ENCODE measurements at places on chromosomes 1 and 21.

DNA sequence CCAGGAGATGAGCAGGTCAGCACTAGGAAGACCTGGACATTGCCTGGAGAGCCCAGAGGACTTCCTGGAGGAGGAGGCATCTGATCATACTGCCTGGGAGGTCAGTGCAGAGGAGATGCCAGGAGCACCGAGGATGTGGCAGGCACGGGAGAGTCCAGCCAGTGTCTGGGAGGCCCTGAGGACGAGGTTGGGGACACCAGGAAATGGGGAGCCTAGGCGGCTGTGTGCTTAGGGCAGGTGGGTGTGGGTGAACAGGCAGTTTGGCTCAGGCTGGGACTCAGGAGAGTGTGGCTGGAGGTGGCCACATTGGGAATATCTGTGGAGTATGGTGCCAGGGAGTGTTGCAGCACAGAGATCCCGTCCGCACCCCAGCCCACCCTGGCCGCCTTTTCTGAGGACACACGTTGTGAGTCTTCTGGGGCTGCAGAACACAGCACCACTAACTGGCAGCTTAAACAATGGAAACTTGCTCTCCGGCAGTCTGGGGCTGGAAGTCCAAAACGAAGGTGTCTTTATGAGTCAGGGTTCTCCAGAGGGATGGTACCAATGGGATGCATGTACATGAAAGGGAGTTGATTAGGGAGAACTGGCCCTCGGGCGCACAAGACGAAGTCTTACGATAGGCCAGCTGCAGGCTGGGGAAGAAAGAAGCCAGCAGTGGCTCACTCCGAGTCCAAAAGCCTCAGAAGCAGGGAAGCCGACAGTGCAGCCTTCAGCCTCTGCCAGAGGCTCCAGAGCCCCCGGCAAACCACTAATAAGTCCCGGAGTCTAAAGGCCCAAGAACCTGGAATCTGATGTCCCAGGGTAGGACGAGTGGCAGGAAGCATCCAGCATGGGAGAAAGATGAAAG lies 58.0 kb downstream of the FAAP20 start:
- DNase-seq: no peak

GRCh38 chr1:230122366-230123279 lies 55.6 kb downstream of the GALNT2 start:
- DNase-seq: no peak

GRCh38 chr1:177252877-177253276 lies 82.1 kb downstream of the BRINP2 start:
- DNase-seq: no peak

DNA sequence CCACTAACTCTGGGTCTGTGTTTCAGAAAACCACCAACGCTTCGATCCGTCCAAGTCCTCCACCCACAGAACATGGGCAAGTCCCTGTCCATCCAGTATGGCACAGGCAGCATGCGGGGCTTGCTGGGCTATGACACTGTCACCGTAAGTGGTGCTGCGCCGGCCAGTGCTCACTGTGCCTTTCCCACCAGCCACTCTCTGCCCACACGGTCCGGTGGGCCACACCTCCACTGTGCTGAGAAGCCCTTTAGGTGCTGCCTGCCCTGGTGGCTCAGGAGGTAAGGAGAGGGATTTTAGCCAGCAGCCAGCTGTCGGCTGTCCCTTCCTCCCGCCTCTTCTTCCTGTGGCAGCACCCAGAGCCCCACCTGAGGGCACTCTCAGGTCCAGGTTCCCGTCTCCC lies 33.9 kb downstream of the PROK1 start:
- no peak for DNase-seq

DNA sequence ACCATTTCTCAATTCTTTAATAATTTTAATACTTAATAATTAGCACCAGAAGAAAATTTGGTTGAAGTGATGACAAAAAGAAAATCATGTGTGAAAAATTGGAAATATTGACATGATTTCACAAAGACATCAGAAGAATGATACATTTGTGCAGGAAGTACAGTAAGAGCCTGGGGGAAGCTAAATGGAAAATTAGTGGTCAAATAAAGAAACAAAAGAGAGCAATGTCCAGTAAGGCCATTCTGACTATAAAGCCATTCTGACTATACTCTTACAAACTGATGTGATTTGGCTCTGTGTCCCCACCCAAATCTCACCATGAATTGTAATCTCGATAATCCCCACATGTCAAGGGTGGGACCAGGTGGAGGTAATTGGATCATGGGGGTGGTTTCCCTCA lies 48.6 kb upstream of the KCNE1 start:
- DNase-seq: no peak

GRCh38 chr1:88560621-88561020 lies 123.5 kb upstream of the PKN2 start:
- DNase-seq: no peak

GRCh38 chr1:62438163-62438562 lies 1.3 kb downstream of the USP1 start:
- no peak for DNase-seq

- DNase-seq: no peak
These were observed 24.6 kb downstream of the SLC27A3 start for GRCh38 chr1:153799566-153800465.

DNA sequence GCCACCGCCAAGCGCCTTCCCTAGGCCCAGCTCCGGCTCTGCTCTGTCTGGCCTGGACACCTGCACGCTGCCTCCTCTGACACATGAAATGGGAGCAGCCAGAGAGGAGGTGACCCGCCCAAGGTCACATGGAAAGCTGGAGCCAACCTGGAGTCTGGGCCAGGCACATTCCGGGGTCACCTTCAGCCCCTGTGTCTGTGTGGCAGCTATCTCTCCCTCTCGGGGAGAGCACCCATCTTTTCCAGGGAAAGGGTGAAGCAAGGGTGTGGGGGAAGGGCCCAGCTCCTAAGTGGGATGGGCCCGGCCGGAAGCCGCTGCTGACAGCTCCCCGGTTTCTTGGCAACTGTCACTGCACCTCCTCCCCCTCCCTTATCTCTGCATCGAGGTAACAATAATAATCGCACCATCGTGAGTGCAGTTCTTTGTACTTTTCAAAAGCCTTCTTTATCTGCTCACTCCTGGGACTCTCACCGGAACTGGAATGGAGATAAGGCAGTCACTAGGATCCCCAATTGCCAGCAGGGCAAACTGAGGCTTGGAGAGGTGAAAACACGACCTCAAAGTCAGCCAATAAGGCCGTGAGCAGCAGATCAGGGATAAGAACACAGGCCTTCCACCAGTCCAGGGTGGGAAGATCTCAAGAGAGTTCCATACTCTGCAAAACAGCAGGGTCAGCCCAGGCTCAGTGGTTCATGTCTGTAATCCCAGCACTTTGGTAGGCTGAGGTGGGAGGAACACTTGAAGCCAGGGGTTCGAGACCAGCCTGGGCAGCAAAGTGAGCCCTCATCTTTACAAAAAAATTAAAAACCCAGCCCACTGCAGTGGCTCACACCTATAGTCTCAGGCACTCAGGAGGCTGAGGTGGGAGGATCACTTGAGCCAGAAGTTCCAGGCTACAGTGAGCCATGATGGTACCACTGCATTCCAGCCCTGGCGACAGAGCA lies 36.9 kb downstream of the RAP1GAP start:
- no peak for DNase-seq

- no peak for DNase-seq
These were observed 4.6 kb downstream of the NBL1 start for GRCh38 chr1:19648689-19649088.
